Islet precursor cell (in vitro differentiated cells): ENCODE measurements at places on chromosomes 2 and 18.
A peak's percentile ranks its signal among the peaks of the same experiment; 100 is the strongest.

- peak; percentile 89 for DNase-seq
Measured at GRCh38 chr2:227406177-227407031, 18.7 kb upstream of the SCYGR1 start.

GRCh38 chr2:72513011-72513410, 312.8 kb downstream of the EXOC6B start:
- no peak for DNase-seq

GRCh38 chr2:120887320-120887697, 151.6 kb downstream of the GLI2 start:
- DNase-seq = no peak

DNA sequence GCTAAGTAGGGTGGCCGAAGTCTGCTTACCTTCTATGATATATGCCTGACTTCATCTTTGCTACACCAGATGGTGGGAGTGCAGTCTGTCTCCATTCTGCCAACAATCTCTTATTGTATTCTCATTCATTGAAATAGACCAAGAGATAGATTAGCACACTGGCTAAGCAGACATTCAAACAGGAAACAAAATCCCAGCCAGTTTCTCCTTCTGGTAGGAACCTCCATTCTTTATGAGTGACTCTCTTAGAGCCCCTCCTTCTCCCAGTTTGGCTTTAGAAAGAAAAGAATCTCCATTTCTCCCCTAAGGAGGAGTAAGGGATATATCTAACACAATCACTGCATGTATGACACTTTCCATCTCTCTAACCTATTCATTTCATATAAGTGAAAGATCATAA, 118.9 kb upstream of the COL5A2 start:
- no peak for DNase-seq

DNA sequence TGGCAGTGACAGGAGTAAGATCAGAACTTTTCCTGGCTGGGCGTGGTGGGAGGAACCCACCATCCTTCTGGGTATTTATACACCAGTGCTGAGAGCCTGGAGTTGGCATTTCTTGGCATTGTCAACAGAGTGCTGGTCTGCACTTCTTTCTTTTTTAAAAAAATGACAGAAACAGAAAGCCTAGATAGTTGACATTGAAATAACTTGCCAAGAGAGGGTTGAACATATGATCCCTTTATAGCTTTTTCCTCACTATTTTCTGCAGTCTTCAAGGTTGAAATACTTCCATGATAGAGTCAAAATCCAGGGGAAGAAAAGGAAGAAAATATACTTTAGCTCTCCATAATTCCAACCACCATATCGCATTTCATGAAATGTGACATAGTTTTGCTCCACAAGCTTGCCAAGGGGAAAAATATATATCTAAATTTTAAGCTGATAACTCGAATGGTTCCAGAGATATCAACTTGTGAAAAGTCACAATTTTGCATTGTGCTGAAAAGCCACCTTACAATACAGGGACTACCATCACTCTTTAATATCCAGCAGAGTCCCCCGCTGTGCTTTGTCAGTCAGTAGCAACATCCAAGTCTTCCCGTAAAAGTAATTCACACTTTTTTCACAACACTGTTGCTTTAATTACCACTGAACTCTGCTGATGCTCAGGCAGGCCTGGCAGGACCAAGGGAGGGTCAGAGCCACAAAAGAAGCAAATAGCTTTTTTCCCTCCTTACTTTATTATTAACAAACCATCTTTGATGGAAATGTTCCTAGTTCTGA, 764.9 kb upstream of the FANCL start:
- no peak for DNase-seq

- DNase-seq = no peak
Measured at GRCh38 chr2:39455826-39456225, 18.7 kb upstream of the MAP4K3 start.

- no peak for DNase-seq
Measured at GRCh38 chr2:200703127-200703925, 108.4 kb upstream of the BZW1 start.

DNA sequence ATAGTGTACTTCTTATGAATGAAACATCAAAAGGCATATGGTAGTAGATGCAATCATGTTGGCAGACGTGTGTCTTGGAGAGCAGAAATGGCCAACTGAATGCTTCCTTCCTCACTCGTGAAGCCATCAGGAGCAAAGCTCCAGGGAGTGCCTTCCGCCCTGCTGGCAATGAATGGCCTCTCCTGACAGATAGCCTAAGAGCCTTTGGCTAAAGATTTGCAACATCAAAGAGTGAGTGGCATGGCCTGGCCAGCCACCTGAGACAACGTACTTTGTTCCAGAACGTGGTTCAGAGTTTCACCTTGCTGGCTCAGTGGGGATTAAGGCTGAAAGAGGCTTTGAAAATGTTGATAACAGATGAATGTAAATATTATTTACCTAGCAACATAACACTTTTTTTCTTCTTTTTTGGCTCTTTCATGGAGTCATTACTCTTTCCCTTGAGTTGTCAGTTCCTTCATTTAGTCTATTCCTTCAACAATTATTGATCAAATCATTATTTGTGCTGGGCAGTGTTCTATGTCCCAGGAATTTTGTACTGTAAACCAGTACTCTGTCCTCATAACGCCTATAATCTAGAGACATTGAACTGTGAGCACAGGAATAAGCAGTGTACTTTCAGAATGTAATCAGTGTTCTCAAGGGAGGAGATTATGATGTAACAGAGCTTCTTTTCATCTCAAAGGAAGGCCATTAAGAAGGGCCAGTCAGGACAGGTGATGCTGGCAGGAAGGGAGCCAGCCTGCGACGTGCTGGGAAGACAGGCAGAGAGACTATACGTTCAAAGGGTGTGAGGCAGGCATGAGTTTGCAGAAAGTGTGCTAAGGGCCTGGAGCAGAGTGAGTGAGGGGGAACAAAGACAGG, 59.4 kb upstream of the SH3RF3 start:
- DNase-seq = peak; percentile 65

GRCh38 chr2:43399515-43400264, 173.3 kb upstream of the ZFP36L2 start:
- DNase-seq = no peak

- no peak for DNase-seq
Measured at GRCh38 chr18:80239830-80240229, 7.5 kb downstream of the PARD6G start.

- no peak for DNase-seq
Measured at GRCh38 chr18:28005164-28005563, 171.8 kb downstream of the CDH2 start.

DNA sequence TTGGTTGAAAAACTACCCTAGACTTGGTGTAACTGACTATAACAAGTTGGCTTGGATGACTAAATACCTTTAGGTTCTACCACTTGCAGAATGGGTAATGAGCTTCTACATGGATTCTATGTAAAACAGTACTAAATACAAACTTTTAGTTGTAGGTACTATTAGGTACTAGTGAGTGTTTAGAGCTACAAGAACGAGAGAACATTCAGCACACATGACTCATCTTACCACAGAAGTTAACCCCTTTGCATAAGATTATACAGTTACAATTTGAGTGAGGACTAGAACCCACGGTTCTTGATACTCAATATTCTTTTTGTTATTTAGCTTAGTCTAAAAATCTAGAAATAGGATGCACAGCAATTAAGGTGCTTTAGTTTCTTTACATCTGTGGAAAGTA, 101.7 kb upstream of the TFCP2L1 start:
- no peak for DNase-seq

- DNase-seq = no peak
Measured at GRCh38 chr2:35530615-35531135, 824.9 kb upstream of the CRIM1 start.

DNA sequence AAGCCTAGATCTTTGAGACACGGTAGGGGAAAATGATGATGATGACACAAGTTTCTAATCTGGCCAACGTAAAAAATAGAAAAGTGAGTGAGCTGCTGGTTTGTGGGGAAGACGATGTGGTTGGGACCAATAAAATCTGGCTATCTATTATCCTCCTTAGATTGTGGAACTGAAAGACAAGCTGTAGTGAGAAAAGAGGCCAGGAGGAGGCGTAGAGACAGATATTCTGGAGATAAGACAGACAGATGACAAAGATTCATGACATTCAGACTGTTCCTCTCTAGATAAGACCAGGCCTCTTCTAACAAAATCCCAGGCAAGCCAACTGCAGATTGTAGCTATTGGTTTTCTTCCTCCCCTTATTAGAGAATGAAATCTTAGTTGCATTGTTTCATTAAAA, 376.3 kb upstream of the UBE2E3 start:
- DNase-seq = peak; percentile 67

GRCh38 chr18:63465059-63465458, 11.7 kb upstream of the SERPINB5 start:
- DNase-seq = no peak

DNA sequence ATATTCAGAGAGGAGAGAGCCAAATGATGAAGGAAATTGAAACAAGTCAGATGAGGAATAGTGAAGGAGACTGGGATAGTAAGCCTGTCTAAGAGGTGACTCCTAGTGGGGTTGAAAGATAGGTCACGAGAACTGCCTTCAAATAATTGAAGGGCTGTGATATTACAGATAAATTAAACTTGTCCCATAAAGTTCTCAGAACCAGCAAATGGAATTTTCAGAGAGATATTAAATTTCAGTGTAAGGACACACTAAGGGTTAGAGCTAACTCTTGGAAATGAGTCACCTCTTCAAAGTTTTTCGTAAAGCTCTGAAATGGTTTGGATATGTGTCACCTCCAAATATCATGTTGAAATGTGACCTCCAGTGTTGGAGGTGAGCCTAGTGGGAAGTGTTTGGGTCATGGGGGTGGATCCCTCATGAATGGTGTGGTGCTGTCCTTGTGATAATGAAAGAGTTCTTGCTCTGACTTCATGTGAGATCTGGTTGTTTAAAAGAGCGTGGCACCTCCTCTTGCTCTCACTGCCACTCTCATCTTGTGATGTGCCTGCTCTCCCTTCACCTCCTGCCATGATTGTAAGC, 87.3 kb downstream of the BABAM2 start:
- DNase-seq = peak; percentile 52

DNA sequence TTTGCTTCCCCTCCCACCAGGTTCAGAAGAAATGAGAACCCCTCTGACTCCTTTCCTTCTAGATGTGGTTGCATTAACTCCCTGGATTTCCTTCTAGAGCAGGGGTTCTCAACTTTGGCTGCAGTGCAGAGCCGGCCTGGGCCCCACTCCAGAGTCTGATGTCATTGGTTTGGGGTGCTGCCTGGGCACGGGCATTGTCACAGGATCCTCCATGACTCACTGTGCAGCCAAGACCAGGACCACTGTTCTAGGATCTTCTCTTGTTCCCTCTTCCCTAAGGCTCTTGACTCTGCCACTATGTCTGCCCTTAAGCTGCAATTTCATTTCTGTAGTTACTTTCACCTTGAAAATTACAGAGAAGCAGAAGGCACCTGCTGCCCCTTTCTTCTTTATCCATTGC, 31.8 kb downstream of the TBC1D8 start:
- no peak for DNase-seq

DNA sequence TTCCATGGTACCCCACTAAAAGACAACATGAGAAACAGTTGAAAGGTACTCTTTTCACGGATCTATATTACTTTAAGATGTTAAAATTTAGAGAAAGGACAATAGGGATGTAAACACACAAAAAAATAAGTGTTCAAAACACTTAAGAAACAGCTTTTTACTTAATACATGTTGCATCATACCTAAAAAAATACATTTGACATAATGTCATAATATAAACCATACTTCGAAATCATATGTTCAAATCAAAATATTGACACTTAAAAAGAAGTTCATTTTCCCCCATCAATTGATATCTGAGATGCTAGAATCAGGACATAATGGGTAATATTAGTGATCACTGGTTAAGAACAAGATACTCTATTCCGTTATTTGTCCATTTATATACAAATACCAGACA, 124.9 kb downstream of the GRB14 start:
- DNase-seq = no peak

DNA sequence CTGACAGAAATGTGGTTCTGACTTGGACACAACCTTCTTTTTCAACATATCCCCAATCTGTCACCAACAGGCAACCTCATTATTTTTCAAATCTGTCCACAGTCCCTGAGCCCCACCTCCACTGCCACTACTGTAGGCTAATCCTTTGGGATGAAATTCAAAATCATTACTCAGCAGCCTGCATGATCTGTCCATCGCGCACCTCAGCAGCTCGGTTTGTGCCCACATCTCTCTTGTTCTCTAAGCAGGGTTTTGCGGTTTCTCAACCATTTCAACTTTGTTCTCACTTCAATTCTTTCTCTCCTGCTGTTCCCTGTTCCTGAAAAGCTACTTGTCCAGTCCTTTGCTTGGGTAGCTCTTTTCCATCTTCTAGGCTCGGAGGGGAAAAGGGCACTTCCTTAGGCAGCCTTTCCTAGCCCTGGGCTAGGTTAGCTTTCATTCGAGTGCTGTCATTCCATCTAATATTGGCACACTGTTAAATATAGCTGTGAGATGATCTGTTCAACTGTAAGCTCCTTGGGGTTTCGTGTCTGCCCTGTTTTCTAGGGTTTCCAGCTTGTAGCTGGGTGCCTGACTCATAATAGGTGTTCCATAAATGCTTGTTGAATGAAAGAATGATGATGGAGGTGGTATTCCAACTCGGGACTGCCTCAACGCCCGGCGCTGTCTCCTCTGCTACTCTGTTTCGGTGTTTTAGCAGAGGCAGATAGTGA, 653 bp upstream of the ANKAR start:
- no peak for DNase-seq

DNA sequence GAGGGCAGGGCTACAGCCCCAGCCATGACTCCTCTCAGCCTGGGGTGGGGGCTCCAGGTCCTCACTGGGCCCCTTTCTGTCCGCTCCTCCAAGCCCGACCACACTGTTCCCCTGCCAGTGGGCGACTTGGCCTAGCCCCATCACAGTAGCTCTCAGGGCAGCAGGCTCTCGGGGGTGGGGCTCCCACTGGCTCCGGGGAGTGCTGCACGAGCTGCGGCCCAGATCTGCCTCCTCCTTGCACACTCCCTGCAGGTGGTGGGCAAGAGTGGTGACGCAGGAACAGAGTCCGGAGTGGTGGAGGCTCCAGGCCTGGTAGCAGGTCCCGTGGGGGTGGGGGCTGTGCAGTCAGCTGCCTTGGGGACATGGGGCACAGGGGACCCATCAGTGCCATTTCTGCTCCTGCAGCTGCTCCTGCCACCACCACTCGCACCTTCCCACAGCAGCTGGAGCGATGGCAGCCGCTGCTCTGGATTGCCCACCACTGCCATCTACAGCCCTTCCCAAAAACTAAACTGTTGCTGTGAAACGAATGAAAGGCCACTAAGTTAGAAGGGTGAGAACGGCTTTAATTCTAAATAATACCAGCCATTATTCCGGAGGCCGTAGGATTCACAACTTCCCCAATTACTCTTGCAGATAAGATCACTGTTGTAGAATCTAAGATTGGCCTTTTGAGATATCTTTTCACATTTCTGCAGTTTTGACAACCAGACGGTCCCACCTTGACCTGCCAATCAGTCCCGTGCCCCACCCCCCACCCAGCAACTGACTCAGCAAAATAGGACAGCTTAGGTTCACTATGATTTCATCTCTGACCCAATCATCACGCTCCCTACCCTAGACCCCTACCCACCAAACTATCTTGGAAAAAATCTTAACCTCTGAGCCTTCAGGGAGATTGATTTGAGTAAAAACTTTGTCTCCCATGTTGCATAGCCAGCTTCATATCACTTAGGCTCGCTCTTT, 530.2 kb downstream of the DCC start:
- DNase-seq = no peak
